ENCODE measurements at places on chromosomes 7 and 10. TPM values are rescaled to one million over a fixed set of nuclear protein-coding genes. Genes with fewer than 3 reads are reported as not detected.

DNA sequence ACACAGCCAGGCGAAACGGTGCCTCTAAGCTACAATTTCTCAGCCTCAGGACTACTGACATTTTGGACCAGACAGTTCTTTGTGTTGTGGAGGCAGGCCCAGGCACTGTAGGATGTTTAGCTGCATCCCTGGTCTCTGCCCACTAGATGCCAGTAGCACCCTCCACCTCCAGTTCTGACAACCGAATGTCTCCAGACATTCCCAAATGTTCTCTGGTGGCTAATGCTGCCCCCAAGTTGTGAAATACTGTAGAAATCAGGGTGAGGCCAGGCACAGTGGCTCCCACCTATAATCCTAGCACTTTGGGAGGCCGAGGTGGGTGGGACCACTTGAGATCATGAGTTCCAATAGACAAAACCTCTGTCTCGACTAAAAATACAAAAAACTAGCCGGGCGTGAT is 18.2 kb downstream of the HNRNPF start:
- no peaks in the 10 kb centered on the region for H3K27me3 ChIP-seq
- peaks cover 91% of the 10 kb centered on the region for H3K36me3 ChIP-seq
- no peak overlapping the region for H3K4me3 ChIP-seq
- peak; percentile 61 for DNase-seq

- H3K4me3 ChIP-seq: no peak overlapping the region
- no peaks in the 10 kb centered on the region for H3K27me3 ChIP-seq
- no peak for DNase-seq
- no peak overlapping the region for H3K27ac ChIP-seq
- H3K36me3 ChIP-seq: no peaks in the 10 kb centered on the region
Measured at GRCh38 chr7:26348234-26348851, 56.7 kb downstream of the SNX10 start.

GRCh38 chr7:24862461-24862860 is 105.2 kb upstream of the GSDME start:
- H3K36me3 ChIP-seq: peaks cover 4% of the 10 kb centered on the region
- H3K4me3 ChIP-seq: no peak overlapping the region
- H3K4me1 ChIP-seq: no peaks in the 10 kb centered on the region
- no peaks in the 10 kb centered on the region for H3K27me3 ChIP-seq
- no peak overlapping the region for H3K27ac ChIP-seq

DNA sequence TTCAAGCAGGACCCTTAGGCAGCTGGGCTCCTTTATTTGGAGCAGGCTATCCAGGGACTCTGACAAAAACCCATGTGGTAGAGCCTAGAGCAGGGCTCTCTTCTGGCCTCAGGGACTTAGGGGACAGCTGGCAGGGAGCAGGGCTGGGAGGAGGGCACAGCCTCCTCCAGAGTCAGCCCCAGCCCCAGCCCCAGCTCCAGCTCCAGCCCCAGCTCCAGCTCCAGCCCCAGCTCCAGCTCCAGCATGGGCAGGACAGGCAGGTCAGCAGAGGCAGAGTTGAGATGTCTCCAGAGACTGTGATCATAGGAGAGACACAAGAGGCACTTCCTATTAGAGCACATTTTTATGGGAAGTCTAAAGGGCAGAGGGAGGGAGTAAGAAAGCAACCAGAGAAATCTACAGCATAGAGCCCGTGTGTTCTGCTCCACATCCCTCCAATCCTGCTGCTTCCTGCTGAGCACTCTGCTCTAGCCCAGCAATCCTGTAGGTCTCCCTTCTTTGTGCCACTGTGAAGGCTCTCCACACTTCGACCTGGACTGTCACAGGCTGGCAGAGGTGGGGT is 13.3 kb upstream of the C10orf53 start:
- no peak overlapping the region for H3K27ac ChIP-seq
- H3K36me3 ChIP-seq: no peaks in the 10 kb centered on the region
- DNase-seq: no peak
- H3K4me1 ChIP-seq: no peaks in the 10 kb centered on the region
- no peak overlapping the region for H3K4me3 ChIP-seq
- peaks cover 98% of the 10 kb centered on the region for H3K27me3 ChIP-seq

GRCh38 chr10:77415313-77415960 is 222.2 kb downstream of the KCNMA1 start:
- H3K4me3 ChIP-seq: no peak overlapping the region
- H3K27me3 ChIP-seq: no peaks in the 10 kb centered on the region
- no peak for DNase-seq
- H3K36me3 ChIP-seq: no peaks in the 10 kb centered on the region
- H3K27ac ChIP-seq: peak overlapping the region; percentile 76
- H3K4me1 ChIP-seq: peaks cover 40% of the 10 kb centered on the region

- H3K4me1 ChIP-seq: no peaks in the 10 kb centered on the region
- no peaks in the 10 kb centered on the region for H3K36me3 ChIP-seq
- H3K27ac ChIP-seq: no peak overlapping the region
- peaks cover 87% of the 10 kb centered on the region for H3K27me3 ChIP-seq
Measured at GRCh38 chr10:11331726-11332125, 279.7 kb downstream of the USP6NL start.

DNA sequence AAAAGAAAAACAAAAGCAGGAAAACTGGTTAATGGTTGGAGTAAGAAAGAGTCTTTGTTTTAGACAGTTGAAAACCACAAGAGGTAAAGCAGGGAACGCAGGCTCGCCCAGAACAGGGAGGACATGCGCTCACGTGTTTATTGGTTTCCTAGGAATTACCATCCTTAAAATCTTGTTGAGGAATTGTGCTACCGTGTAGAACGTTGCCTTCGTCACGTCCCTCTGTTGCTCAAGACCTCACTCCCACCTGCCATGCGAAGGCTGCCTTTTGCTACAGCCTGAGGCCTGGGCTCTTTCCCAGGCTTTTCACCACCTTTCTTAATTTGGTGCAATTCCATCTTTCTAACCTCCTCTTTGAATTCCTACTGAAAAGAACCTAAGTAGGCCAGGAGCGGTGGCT is 61.6 kb upstream of the CAMK1D start:
- no peaks in the 10 kb centered on the region for H3K27me3 ChIP-seq
- no peak overlapping the region for H3K4me3 ChIP-seq
- no peak for DNase-seq
- H3K27ac ChIP-seq: no peak overlapping the region
- H3K4me1 ChIP-seq: no peaks in the 10 kb centered on the region

- H3K27ac ChIP-seq: peak overlapping the region; percentile 96
- H3K4me1 ChIP-seq: peaks cover 50% of the 10 kb centered on the region
- no peaks in the 10 kb centered on the region for H3K27me3 ChIP-seq
- H3K4me3 ChIP-seq: peak overlapping the region; percentile 59
- peak; percentile 96 for DNase-seq
- H3K36me3 ChIP-seq: 0 out of 2 replicates have a peak, but pooled peaks cover 2% of the 10 kb centered on the region
Measured at GRCh38 chr7:116271963-116272886, 61.9 kb downstream of the TES start.

GRCh38 chr10:48542471-48543181 is 62.2 kb downstream of the ARHGAP22 start:
- no peak for DNase-seq
- no peaks in the 10 kb centered on the region for H3K4me1 ChIP-seq
- no peaks in the 10 kb centered on the region for H3K27me3 ChIP-seq
- no peak overlapping the region for H3K27ac ChIP-seq

DNA sequence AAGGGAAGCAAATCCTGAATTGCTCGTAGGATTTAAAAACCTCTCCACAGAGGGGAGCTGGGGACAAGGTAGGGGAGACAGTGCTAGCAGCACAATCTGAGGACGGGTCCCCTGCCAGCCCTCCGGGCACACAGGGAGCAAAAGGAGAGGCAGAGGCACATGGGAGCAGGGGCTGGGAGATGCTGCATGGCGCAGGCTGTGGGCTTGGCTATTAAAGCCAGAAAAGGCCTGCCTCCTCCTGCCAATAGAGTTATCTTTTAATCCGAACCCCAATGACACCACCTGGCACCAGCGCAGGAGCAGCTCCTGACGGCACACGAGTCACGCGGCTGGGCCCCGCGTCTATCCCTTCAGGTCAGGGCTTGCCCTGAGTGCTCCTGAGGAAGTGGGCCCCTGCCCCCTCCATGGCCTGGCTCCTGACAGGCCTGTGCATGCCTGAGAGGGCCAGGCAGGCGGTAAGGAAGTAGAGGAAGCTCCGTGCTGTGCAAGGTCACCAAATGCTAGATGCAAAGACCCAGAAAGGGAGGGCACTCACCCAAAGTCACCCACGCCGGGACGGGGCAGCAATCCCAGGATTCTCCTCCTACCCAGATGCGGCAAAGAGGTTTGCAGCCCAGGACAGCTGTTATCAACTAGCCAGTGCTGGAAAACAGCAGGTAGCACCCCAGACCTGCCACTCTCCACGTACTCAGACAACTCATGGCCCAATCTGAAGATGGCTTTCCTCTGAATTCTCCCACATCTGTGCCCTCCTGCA is 28.1 kb downstream of the DLG5 start:
- no peak overlapping the region for H3K4me3 ChIP-seq
- H3K27me3 ChIP-seq: no peaks in the 10 kb centered on the region
- no peak for DNase-seq
- H3K36me3 ChIP-seq: no peaks in the 10 kb centered on the region

The SEMA4G gene
- 2.6 TPM for total RNA-seq

The PLEKHA1 gene
- 5.2 TPM for total RNA-seq

The CYTH3 gene
- 23.1 TPM for total RNA-seq

The DKK1 gene
- total RNA-seq: 1,187 TPM

The DLX5 gene
- 0.23 TPM for total RNA-seq

The CAMK2B gene
- 1.2 TPM for total RNA-seq

The ASAH2B gene
- total RNA-seq: 19.6 TPM
